ENCODE measurements at places on chromosomes 5 and 9.

DNA sequence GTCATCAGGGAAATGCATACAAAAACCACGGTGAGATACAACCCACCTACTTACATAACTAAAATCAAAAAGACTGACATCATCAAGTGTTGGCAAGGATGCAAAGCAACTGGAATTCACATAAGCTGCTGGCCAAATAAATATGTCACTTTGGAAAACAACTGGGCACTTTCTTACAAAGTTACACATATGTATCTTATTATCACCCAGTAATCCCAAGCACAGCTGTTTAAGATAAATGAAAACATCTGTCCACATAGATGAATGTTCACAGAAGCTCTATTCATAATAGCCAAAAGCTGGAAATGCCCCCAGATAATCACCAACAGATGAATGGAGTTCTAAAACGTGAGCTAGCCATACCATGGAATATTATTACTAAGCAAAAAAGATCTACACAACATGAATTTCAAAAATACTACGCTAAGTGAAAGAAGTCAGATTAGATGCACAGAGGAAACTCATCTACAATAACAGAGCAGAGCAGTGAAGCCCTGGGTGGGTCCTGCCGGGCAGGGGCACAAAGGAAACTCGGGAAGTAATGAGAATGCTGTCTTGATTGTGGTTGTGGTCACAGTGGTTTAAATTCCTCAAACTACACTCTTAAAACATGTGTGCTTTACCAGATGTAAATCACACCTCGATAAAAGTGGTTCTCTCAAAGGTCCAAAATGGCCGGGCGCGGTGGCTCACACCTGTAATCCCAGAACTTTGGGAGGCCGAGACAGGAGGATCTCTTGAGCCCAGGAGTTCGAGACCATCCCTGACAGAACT lies 8.5 kb downstream of the CAMSAP1 start:
- no peak for DNase-seq

DNA sequence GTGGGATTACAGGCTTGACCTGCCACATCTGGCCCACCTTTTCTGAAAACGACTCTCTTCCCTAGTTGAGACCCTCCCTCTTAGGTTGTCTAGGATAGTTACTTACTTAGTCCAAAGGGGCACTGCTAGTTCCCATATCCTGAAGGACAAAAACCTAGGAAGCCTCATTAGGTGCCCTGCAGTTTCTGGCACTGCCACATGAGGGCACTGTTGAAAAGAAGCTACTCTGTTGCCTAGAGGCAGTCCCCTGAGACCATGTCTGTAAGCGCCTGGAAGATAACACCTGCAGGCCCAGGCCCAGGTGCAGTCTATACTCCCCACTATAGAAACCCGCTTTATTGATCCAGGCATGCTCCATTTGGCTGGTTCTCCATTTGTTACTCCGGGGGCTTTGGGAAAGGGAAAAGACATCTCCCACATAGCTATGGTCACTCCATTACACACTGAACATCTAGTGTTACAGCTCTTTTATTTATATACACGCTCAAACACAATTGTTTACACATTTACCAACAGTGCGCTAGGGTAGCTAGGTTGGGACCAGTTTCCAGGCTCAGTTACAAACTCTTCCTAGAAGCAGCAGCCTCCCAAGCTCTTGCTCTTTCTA lies 73.4 kb upstream of the PPARGC1B start:
- DNase-seq = peak; percentile 40

- DNase-seq = no peak
Measured at GRCh38 chr9:38768351-38768761, 48.4 kb upstream of the FAM240B start.

- no peak for DNase-seq
Measured at GRCh38 chr9:77000330-77000729, 19.1 kb upstream of the FOXB2 start.

DNA sequence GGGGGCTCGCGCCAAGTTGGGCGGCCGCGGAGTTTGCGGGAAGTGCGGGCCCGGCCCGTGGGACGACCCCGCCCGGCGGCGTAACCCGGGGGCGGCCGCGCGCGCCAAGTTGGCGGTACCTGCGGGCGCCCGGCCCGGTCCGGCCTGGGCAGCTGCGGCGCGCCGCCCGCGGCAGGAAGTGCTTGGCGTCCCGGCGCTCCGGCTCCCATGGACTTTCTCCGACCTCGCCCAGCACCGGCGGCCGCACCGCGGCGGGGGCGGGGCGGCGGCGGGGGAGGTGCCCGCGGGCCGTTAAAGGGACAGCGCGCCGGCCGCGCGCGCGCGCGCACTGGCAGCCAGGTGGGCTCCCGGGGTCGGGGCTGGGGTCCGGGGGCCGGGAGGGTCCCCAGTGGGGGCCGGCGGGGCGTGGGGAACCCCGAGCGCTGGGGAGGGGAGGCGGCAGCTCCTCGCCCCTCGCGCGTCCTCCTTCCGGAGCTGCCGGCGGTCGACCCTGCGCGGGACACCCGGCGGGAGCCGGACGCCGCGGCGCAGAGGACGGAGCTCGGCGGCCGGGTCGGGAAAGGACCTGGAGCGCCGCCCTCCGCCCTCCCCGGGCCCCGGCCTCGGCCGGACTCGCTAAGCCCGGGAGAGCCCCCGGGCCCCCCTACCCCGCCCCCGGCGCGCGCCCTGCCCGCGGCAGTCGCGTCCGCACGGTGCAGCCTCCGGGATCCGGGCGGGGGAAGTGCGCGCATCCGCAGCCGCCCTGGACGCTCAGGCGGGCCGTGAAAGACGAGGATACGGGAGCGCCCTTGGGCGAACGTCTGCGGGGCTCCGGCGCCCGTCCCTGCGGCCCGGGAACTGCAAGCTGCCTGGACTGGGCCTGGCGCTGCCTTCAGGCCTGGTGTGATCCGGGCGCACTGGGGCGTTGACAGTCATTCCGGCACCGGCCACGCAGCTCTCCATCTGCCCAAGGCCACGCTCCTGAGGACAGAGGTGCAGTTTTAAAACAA lies at the start of gene NACC2:
Gene NACC2 (minus strand): TSS at position 220 of the 989 bp plus-strand sequence. CDS start 44,768 bp downstream, outside the sequence.
- DNase-seq = no peak

GRCh38 chr5:111313017-111313724 lies 89.0 kb downstream of the CAMK4 start:
- no peak for DNase-seq

- DNase-seq = no peak
Measured at GRCh38 chr5:113495422-113495841, 7.2 kb upstream of the MCC start.
